ENCODE measurements at places on chromosomes 6 and 20.
A peak's percentile ranks its signal among the peaks of the same experiment; 100 is the strongest.

GRCh38 chr6:133115946-133116345 lies 125.2 kb upstream of the EYA4 start:
- no peak for DNase-seq

GRCh38 chr6:79868098-79868722 lies 79.1 kb downstream of the ELOVL4 start:
- DNase-seq, result no peak

- peak; percentile 86 for DNase-seq
These were observed 131.9 kb upstream of the BACH2 start for GRCh38 chr6:90428514-90428913.

- DNase-seq, result peak; percentile 55
These were observed 1274.9 kb upstream of the GJE1 start for GRCh38 chr6:140857739-140858380.

DNA sequence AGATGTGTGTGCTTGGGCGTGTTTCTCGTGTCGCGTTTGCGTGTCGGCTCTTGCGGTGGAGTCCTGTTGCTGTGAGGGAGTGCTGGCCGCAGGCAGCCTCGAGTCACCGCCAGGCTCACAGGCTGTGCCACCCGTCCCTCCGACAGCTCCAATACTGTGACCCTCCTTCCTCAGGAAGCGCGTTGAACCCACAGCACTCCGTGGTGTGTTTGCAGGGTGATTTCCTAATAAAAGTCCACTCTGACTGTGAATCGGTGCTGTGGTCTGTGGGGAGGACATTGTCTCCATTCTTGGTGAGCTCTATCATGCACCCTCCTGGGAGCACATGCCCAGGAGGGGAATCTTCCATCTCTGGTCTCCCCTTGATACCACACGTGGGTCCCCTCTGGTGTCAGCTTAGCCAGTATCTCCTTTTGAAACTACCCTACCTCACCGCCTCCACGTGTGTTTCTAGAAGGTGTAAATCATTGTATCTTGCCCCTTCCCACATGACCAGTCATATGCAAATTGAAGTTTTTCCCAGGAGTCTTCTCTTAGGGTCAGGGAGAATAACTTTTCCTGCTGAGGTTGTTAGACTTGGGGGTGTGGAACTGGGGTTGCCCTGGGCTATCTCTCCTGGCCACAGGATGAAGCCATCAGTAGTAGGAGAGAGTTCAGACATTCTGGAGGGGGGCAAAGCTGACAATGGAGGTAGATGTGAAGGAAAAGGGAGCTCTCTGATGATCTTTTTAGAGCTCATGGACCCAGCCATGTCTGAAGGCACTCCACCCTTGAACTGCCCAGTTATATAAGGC lies 13.3 kb upstream of the PCMTD2 start:
- DNase-seq, result no peak

- no peak for DNase-seq
These were observed 1.1 kb downstream of the BAG2 start for GRCh38 chr6:57173056-57173885.

- DNase-seq, result no peak
These were observed 105.5 kb downstream of the IPCEF1 start for GRCh38 chr6:154251116-154251515.

DNA sequence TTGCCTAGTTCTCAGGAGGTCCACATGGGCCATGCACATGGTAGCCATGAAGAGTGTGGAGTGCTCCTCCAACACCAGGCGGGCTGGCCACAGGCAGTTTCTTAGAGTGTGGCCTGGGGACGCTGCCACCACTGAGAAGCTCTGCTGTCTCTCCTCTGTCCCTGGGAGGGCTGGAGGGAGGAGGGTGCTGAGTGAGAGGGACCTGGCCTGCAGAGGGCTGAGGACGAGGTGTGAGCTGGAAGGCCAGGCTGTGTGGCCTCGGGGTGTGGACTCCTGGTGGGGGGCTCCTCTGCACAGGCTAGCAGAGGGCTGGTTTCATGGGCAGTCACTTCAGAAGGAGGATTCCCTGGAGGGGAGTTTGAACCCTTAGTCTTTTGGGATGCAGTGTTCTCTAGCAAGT lies 39.7 kb downstream of the SYNJ2 start:
- no peak for DNase-seq

DNA sequence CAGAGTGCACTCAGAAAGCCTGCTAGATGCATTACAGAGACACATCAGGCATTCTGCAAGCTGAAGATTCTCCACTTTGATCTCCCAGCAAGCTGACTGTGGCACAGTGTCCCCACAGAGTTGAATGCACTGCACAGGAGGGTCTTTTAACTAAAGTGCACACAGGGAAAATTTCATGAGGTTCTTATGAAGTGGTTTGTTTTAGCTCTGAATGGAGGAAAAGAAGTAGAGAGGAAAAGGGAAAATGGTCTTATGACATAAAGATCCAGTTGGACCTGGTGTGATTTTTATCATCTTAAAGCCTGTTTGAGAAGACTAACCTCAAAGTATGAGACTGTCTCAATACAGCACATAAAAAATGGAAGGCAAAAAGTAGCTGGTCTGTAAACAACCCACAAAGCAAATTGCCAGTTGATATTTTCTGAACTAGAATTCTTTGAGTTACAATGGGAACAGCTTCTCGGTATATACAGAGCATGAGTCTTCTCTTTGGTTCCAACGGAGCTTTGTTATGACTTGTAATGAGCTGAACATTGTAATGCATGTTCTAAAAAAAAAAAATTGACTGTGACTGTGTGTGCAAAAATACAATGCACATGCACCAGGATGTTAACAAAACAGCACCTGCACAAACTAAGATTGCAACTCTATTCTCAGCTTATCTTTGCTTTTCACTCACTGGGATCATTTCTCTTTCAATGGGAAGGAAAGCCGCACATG lies 383.0 kb upstream of the ID4 start:
- DNase-seq, result no peak

GRCh38 chr20:21393166-21393565 lies 4.2 kb downstream of the NKX2-4 start:
- DNase-seq, result no peak

GRCh38 chr6:55666606-55667225 lies 87.7 kb upstream of the HMGCLL1 start:
- DNase-seq, result no peak

DNA sequence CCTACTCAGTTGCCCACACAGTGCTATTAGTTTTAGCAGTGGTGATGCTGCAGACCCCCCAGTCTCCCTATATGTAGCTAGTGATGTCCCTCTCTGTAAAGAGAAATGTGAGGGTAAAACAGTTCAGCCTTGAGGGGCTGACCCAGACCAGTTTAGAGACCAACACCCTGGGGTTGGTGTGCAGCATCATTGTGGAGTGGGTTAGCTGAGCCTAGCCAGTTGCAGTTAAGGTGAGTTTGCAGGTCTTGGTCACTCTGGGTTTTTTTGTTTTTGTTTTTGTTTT lies 401 bp upstream of the B3GALT4 start:
- DNase-seq, result no peak

DNA sequence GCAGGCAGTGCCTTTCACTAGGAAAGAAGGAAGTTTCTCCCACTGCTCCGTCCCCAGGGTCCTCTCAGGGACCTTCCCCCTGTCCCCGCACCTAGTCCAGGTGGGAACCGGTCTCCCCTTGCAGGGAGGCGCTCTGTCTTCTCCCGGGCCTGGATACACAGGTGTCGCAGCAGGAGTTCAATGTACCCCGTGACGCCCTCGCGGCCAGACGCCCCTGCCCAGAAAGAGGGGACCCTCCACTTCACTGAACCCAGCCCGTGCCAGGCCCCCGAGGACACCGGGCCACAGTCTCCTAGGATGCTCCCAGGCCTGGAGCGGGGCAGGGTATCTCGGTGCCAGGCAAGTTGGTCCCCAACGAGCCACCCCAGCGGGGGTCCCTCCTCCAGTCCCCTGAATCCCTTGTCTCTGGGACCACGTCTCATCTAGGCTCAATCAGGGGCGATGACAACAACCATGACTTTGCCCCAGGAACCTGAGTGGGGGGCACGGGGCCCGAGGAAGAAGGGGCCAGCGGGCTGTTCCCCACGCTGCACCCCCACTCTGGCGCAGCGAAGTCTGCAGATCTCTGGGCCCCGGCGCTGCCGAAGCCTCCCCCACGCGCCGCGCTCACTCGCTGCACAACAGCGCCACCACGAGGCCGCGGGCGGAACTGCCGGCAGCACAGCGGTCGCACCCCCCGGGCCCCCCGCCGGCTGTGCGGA lies 103.0 kb downstream of the EDN3 start:
- no peak for DNase-seq

DNA sequence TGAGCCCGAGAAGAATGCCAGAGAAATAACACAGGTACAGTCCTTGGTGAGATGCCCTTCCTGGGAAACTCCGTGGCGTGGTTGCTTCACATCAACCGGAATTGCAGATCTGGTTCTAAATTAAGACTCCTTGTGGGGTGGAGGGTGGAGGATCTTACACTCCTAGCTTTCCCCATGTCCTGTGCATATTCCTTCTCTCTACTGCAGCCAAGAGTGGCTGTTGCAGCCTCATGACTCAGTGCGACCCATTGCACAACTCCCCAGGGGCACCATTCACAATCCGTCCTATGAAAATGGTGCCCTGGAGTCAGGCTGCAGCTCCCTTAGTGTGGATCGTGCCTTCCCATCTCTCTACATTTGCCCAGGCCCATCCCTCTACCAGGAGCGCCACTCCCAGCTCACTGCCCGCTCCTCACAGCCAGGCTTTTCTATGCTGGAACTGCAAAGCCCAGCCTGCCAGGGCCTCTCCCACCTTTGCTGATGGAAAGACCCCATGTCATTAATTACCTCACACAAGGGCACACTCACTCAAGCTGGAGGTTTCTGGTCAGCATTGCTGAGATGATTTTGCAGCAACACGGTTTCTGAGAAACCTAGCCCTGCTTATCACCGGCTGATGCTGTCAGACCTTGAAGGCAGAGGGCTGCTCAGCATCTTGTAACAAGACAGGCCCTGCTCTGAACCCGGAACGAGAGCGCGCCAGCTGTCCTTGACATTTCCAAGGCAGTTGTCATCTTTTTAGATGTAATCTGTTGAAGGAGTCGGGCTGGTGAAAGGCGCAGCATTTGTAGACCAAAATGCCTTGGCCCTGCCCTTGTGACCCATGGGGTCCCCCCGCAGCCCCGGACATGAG lies 39.7 kb downstream of the SIRPA start:
- no peak for DNase-seq

DNA sequence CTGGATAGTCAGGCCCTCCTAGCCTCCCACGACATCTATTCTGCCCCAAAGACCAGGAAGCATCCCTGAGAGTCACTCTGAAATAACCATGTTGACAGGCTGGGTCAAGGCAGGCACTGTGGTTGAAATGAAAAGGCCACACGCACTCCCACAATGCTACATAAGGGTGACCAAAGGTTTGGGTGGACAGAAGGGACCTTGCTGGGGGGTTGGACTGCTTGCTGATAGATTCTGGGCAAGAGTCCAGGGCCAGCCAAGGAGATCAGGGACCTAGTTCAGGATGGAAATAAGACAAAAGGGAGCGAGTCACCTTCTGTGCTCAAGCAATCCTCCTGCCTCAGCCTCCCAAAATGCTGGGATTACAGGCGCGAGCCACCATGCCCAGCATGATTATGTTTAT lies 32.5 kb upstream of the DSN1 start:
- no peak for DNase-seq

- DNase-seq, result no peak
These were observed 52.8 kb upstream of the AKIRIN2 start for GRCh38 chr6:87754828-87755227.

- DNase-seq, result no peak
These were observed 11.1 kb downstream of the BAG6 start for GRCh38 chr6:31641370-31641769.

GRCh38 chr20:46610145-46610544 lies 41.1 kb downstream of the SLC13A3 start:
- DNase-seq, result no peak

- DNase-seq, result no peak
These were observed 163.0 kb downstream of the HDGFL1 start for GRCh38 chr6:22732176-22732970.

GRCh38 chr20:3705970-3706739 lies 6.2 kb downstream of the SIGLEC1 start:
- no peak for DNase-seq

Measured in epithelial cell of prostate (primary cell).